ENCODE measurements at places on chromosomes 4 and X.
A peak's percentile ranks its signal among the peaks of the same experiment; 100 is the strongest.

- peaks cover 6% of the 10 kb centered on the region for H3K4me1 ChIP-seq
- H3K4me3 ChIP-seq = no peak overlapping the region
- DNase-seq = peak; percentile 25
These were observed 296.0 kb upstream of the SFRP2 start for GRCh38 chr4:154084864-154085263.

- H3K27ac ChIP-seq = no peak overlapping the region
- H3K4me3 ChIP-seq = no peak overlapping the region
- no peak for DNase-seq
- H3K27me3 ChIP-seq = no peaks in the 10 kb centered on the region
These were observed 273.3 kb downstream of the SH2D1A start for GRCh38 chrX:124619710-124620109.

DNA sequence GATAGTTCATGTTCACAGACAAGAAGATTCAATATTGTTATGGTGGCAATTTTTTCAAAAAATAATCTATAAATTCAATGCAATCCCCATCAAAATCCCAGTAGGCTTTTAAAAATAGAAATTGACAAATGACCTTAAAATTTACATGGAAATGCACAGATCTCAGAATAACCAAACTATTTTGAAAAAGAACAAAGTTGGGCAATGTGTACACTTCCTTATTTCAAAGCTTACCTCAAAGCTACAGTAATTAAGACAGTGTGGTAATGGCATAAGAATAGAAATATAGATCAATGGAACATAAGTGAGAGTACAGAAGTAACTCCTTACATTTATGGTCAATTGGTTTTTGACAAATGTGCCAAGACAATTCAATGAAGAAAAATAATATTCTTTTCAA is 39.0 kb downstream of the FRMD7 start:
- no peak overlapping the region for H3K4me3 ChIP-seq
- H3K4me1 ChIP-seq = no peaks in the 10 kb centered on the region
- no peak overlapping the region for H3K27ac ChIP-seq
- DNase-seq = no peak

DNA sequence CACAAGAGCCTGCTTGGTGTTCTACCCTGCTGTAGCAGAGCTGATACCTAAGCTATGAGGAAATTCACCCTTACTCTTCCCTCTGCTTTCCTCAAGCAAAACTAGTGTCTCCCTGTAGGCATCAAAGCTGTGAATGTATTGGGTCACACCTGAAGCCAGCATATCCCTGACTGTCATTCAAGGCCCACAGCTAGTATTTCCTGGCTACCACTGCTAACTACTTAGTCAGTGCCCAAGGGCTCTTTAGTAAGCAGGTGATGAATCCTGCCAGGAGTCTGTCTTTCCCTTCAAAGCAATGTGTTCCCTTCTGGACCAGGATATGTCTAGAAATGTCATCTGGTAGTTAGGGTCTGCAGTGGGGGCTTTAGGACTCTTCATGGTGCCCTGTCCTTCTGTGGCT is 125.7 kb downstream of the RPA4 start:
- H3K27me3 ChIP-seq = no peaks in the 10 kb centered on the region
- no peaks in the 10 kb centered on the region for H3K36me3 ChIP-seq
- H3K4me3 ChIP-seq = no peak overlapping the region
- H3K27ac ChIP-seq = no peak overlapping the region
- H3K4me1 ChIP-seq = peaks cover 1% of the 10 kb centered on the region

DNA sequence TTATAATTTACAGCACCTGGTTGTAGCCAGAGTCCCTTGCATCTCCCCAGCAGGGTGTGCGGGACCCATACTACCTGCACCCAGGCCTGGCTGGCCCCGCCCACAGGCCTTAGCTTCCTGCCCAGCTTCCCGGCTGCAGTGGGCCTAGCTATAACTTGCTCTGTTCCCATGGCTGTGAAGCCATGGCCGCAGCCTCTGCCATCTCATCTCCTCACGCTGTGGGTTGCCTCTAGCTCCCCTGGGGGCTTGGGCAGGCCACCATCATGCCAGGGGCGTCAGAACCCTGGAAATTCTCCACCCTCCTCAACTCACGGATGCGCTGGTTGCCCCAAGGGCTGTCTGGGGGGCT is 26.1 kb upstream of the SORBS2 start:
- no peaks in the 10 kb centered on the region for H3K36me3 ChIP-seq
- H3K4me3 ChIP-seq = no peak overlapping the region
- H3K4me1 ChIP-seq = peaks cover 20% of the 10 kb centered on the region
- no peaks in the 10 kb centered on the region for H3K27me3 ChIP-seq
- H3K27ac ChIP-seq = peak overlapping the region; percentile 97

GRCh38 chr4:23981328-23981727 is 91.5 kb upstream of the PPARGC1A start:
- no peaks in the 10 kb centered on the region for H3K4me1 ChIP-seq
- no peak overlapping the region for H3K4me3 ChIP-seq
- no peak for DNase-seq
